ENCODE measurements at places on chromosomes 13 and 19. TPM values are rescaled to one million over a fixed set of nuclear protein-coding genes. Genes with fewer than 3 reads are reported as not detected.

C19orf38 gene
- not detected for polyA plus RNA-seq

KCNK6 gene
- polyA plus RNA-seq, result 4.0 TPM

TMPRSS9 gene
- polyA plus RNA-seq, result not detected

C13orf42 gene
- polyA plus RNA-seq, result not detected

GIPR gene
- 0.25 TPM for polyA plus RNA-seq

DNAAF3 gene
- 0.18 TPM for polyA plus RNA-seq

C19orf81 gene
- not detected for polyA plus RNA-seq

N4BP2L1 gene
- 2.7 TPM for polyA plus RNA-seq
